Stimulated activated CD4-positive, alpha-beta T cell treated with anti-CD3 and anti-CD28 coated beads, Interleukin-1b, Interleukin-23, amount 100 ng/mL, for 1 hour (primary cell): ENCODE measurements at places on chromosomes 6 and 20.

- no peak for DNase-seq
Observed at GRCh38 chr6:111951497-111952085, 78.3 kb upstream of the FYN start.

- DNase-seq: no peak
Observed at GRCh38 chr6:158077676-158078075, 90.4 kb downstream of the SERAC1 start.

DNA sequence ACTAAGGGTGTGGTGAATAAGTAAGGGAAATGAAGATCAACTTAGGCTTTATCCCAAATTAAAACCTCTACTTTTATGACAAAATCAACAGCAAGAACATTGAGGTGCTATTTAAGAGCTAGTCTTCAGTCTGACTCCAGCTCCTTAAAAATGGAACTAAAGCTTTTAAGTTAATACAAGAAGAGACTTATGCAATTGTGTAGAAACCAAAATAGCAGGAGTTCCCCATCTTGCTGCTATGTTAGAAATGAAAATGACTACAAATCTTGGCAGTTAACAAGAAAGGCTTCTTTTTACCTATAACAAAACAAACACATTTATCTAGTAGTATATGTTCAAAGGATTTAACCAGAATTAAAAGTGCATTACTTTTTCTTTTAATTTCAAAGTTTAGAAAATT is 25.7 kb downstream of the HMGN3 start:
- no peak for DNase-seq

- no peak for DNase-seq
Observed at GRCh38 chr20:10676518-10676917, 2.7 kb upstream of the JAG1 start.

DNA sequence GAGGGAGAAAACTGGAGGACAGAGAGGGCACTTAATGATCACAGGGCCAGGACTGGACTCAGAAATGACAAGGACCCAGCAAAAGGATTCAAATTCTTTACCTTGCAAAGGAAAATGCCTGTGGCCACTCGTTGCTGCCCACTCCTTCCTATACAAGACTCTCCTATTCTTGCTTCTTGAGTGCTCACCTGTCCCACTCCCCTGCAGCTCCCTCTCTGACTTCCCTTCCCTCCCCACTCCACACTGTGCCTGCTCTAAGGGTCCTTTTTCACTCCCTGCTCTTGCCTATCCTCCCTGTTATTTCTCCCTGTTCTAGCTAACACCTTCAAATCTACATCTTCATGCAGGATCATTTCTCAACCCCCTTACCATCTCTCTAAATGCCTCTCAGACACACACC is 56.1 kb downstream of the UNC5CL start:
- DNase-seq: no peak

- no peak for DNase-seq
Observed at GRCh38 chr20:9711872-9712271, 127.0 kb downstream of the PAK5 start.

GRCh38 chr6:150037526-150038201 is 12.3 kb upstream of the RAET1L start:
- no peak for DNase-seq

DNA sequence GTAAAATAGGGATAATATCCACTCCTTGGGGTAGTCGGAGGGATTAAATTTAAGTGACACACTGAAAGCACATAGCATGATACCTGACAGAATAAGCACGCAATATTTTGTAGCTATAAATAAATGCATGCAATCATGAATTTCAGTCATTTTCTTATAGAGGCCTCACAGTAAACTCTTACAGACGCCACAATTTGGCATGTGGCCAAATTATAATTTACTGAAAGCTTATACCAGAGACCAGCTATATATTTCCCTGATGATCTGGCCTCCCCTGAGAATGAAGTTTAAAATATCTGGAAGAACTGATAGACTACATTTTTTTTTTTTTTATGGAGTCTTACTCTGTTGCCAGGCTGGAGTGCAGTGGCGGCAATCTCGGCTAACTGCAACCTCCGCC is 40.9 kb downstream of the QRSL1 start:
- DNase-seq: no peak
